WTC11 (cell line): ENCODE measurements at places on chromosomes 2 and 18.

DNA sequence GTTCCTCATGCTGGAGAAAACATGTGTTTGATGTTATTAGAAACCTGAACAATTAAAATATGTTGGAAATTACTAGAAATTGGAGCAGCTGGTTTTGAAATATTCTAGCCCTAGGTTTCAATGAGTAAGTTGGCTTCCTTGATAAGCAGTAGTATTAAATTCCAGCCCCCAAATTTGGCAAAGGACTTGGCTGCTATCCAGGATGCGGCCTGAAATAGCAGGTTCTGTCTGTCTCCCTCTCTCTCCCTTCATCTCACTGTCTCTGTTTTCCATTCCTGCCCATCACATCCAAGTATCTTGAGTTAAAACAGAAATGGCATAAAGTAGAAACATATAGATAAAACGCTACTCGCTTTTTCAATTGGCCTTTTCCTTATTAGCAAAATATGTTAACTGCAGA, 20.9 kb upstream of the GPR45 start:
- no peak for DNase-seq

- DNase-seq: no peak
Observed at GRCh38 chr2:138276339-138276738, 225.2 kb upstream of the SPOPL start.

GRCh38 chr2:62475172-62476011, 30.6 kb downstream of the TMEM17 start:
- no peak for DNase-seq

- DNase-seq: no peak
Observed at GRCh38 chr2:226137201-226137811, 662.3 kb downstream of the IRS1 start.

- no peak for DNase-seq
Observed at GRCh38 chr2:177138823-177139222, 73.8 kb upstream of the HNRNPA3 start.

- DNase-seq: peak; percentile 14
Observed at GRCh38 chr2:133641497-133641896, 73.2 kb upstream of the NCKAP5 start.

DNA sequence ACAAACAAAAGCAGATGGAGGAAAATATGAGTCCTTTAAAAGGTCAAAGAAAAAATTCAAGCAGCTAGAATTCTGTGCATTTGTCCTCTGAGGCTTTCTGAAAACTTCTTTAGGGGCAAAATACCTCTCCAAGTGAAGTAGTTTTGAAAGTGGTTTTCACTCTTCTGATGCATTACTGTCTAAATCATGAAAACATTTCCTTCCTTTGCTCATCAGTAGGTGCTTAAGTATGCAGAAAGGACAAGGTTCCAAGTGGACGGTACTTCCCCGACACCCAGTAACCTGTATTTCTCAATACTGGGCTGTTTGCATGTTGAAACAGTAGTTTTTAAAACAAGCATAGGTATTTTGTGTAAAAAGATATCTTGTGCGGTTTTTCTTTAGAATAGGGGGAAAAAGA, 189.1 kb upstream of the ERBB4 start:
- no peak for DNase-seq

GRCh38 chr18:76764291-76764901, 58.0 kb upstream of the ZNF236 start:
- DNase-seq: no peak

DNA sequence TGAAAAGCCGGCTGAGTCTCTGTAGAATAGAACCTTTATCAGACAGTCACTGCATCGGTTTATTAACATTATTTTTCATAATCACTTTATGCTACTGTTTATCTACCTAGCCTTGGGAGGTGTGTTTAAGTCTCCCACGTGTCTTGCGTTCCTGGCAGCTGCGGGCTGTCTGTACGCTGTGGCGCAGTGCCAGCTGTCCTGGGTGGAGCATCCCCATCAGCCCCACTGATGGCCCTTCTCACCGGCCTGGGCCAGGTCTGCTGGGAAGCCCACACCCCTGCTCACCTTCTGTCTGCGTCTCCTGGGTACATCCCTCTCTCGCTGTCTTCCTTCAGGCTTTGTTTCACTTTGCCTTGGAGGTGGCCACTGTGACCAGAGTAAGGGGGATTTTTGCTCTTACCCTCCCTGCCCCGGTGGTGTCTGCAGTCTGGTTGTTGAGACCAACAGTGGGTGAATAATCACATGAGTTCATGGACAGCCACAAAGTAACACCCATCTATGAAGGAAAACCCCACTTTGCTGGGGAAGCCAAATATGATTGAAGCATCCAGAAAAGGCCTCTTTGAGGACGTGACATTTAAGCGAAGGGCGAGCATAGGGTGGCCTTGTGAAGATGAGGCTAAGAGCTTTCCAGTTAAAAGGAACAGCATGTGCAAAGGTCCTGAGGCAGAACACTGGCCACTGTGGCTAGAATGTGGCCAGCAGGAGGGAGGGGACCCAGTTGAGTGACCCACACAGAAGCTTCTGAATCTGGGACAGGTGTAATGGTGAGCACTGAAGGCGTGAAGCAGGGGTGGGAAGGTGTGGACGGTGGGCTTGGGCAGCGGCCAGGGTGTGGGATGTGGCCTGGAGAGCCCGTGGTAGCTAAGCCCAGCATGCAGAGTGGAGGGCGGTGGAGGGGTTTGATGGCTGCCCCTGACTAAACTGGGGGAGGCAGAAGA, 41.7 kb downstream of the RAMP1 start:
- no peak for DNase-seq

DNA sequence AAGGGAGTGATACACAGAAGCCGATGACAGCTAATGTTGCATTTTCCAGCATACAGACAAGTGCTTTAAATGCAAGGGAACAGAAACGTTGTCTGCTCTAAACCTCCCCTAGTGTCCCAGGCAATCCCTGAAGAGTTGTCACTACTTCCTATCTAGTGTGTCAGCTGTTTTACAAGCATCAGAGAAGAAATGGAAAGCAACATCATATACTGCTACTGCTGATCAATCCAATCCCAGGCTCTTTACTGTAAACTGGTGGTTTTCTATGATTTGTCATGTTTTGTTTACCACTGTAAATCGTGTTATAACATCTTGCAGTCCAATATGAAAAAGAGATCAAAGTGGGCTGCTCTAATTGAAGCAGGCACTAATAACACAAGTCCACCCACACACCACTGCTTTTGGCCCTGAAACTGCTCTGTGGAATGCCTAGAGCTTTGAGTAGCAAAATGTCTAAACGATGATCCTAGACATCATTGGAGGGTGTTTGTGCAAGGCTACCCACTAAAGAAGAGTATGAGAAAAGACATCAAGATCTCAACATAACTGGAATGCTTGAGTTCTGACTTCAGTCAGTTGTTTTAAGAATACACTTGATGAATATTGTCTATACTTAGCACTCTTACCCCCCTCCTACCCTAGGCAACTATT, 18.1 kb upstream of the ROCK1 start:
- DNase-seq: no peak

- DNase-seq: no peak
Observed at GRCh38 chr2:119293254-119293653, 69.6 kb downstream of the STEAP3 start.

DNA sequence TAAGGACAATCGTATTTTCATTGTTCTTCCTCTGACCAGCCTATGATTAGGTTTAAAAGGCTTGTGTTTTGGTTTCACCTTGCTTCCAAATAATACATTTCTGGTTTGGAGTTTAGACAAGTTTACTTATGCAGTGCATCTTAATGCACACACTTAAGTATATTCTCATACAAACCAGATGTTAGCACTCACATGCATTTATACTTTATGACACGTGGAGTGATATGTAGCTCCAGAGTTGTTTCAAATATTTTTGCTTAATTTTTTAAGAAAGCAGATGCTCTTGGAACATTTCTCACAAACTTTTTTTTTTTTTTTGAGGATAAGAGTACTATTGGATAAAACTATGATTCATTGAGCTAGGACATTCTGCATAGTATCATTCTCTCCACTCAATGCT, 109.9 kb downstream of the PDE1A start:
- no peak for DNase-seq

DNA sequence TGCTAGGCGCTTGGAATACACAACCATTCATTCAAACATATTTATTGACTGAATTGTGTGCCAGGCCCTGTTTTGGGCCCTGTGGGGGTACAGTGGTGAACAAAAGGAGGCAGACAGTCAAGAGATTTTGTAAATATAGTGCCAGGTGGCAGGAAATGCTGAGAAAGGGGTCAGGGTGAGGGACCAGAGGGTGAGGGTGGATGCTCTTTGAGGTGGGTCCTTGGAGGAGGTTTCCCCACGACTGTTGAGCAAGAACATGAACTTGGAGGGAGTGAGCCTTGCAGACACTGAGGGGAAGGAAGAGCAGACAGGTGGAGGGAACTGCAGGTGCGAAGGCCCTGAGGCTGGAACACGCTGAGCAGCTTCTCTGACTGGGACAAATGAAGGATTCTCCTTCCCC, 40.7 kb downstream of the ODC1 start:
- DNase-seq: no peak

DNA sequence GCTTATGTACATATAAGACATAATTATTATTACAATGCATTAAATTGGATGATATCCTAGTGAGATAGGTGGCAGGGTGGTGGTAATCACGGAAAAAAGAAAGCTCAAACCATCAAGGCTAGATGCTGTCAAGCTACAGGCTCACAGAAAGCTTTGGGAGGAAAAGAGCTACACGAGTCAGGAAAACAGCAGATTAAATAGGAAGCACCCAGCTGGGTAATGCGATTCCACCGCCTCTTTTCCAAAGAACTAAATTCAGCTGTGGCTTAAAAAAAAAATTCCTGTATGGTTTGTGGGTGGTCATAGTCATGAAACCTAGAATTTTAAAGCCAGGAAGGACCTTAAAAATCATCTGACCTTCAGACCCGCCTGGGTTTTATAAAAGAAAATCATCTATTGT, 23.7 kb upstream of the PTPN4 start:
- no peak for DNase-seq

- no peak for DNase-seq
Observed at GRCh38 chr2:155815275-155815674, 517.2 kb downstream of the NR4A2 start.

- DNase-seq: no peak
Observed at GRCh38 chr2:118913803-118914645, 28.0 kb upstream of the MARCO start.

DNA sequence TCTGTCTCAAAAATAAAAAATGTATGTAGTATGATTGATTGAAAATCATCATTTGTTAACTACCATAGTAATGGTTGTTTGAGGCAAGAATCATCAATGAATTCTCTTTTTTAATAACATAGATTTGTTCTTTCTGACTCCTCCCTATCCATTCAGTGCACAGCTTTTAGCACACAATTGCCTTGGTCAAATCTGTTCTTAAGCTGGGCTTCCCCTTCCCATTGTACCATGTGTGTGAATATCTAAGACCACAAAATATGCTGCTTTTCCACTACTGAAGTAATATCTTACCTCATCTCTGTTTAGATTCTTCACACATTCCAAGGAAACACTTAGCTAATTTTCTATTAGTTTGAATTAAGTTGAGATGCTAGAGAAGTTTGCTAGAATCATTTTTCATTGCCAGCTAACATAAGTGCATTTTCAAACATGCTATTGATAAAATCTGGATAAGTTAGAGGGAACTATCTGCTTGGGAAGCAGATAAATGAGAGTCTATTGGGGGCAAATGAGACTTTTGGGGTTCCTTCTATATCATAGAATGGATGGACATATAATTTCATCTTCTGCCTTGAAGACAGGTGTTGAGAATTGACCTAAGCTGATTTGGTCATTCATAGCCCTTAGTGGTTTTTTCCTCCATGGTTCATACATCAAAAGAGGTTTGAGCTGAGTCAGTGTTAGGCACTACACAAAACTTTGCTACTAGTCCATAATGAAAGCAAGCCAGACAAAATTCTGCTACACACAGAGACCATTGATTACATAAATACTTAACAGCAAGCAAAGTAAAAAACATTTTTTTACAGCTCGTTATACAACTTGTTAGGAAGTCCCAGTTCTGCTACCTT, 231.9 kb downstream of the PLCL1 start:
- DNase-seq: no peak

GRCh38 chr2:26144953-26145680, 27.8 kb upstream of the GAREM2 start:
- DNase-seq: peak; percentile 74

GRCh38 chr2:105100046-105100840, 62.4 kb downstream of the MRPS9 start:
- no peak for DNase-seq

- DNase-seq: no peak
Observed at GRCh38 chr2:8178911-8179310, 502.9 kb upstream of the ID2 start.

DNA sequence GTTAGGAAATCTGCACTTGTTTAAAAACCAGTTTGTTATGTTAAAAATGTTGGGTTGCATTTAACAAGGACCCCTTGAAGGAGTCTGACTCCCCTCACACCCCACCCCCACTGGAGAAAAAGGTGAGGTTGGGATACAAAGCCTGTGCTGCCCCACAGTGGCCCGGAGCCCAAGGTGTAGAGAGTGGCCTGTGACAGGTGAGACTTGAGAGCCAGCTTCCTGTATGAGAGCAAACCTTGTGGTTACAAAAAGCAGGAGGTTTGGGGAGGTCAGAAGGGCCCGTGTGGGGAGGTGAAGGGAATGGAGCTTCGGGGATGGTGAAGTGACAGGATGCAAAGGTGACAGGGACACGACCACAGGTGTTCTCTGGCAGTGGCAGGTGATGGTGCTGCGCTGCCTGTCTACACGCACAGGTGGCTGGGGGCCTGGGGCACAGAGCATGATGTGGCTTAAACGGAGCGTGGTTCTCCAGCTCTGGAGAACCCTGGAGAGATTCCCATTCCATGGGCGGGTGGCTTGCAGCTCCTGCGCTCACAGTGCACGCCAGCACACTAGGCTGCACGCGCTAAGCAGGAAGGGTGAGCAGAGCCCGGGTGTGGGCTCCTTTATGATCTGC, 29.0 kb downstream of the IMPA2 start:
- DNase-seq: peak; percentile 22

DNA sequence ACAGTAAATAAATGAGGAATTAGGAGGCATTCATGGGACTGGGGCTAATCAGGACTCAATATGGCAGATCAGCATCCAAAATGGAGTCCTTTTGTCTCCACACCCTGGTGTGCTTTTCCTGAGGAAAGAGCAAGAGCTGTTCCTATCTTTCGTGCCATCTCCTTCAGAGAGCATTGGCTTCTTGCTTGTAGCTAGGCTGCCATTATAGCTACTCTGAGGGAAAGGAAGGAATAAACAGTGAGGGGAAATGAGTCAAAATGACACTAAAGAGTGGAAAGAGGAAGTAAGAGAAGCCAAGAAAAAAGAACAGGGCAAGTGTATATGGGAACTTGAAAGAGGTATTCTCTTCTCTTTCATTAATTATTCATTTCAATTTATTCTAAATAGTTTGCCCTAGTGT, 8.4 kb upstream of the NMI start:
- no peak for DNase-seq

DNA sequence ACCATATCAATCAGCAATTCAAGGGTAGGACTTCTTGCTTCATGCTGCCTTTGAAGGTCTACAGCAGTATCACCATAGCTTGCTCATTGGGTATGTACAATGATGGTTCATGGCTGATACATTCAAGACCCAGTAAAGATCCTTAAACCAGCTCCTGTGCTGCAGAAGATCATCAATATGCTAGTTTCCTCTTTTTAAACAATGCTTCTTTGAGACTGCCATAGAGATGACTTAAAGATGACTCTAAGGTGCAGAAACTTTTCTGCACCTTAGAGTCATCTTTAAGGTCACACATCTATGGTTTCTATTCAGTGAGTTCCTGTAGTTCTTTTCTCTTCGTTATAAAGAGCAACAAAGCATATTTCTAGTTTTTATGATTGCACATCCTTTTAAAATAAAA, 102.8 kb upstream of the KLHL14 start:
- no peak for DNase-seq

- no peak for DNase-seq
Observed at GRCh38 chr18:55999641-56000040, 411.6 kb upstream of the TCF4 start.
